ENCODE measurements at places on chromosomes 6 and 20.

DNA sequence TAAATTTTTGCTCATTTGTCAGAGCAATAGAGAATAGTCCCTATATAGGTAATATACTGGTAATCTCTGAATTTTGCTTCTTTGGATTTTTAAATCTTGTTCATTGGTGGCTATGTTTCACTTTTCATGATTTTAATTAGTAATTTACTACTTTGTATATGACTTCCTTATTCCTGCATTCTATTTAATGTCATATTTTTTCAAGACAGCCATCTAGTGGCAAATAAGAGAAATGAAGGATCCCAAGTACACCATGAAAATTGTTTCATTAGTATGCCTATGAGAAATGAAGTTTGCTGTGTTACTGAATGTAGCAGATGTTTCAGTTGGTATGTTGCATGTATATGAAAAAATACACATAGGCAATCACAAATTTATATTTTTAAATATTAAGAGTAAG lies 82.4 kb downstream of the ZNF292 start:
- H3K4me3 ChIP-seq = no peak overlapping the region
- H3K27ac ChIP-seq = no peak overlapping the region
- H3K36me3 ChIP-seq = peaks cover 31% of the 10 kb centered on the region

GRCh38 chr6:108585921-108586536 lies 25.3 kb downstream of the FOXO3 start:
- H3K4me3 ChIP-seq = no peak overlapping the region
- no peak for DNase-seq
- H3K36me3 ChIP-seq = no peaks in the 10 kb centered on the region

GRCh38 chr6:72424476-72424875 lies 197.4 kb upstream of the KCNQ5 start:
- DNase-seq = no peak
- H3K4me1 ChIP-seq = no peaks in the 10 kb centered on the region
- H3K4me3 ChIP-seq = no peak overlapping the region
- H3K27me3 ChIP-seq = no peaks in the 10 kb centered on the region
- H3K27ac ChIP-seq = no peak overlapping the region
- H3K36me3 ChIP-seq = no peaks in the 10 kb centered on the region

GRCh38 chr6:42104095-42104803 lies 38.2 kb downstream of the C6orf132 start:
- peak; percentile 72 for DNase-seq
- no peak overlapping the region for H3K27ac ChIP-seq
- peaks cover 18% of the 10 kb centered on the region for H3K4me1 ChIP-seq

GRCh38 chr6:4879741-4880275 lies 103.6 kb downstream of the CDYL start:
- H3K36me3 ChIP-seq = no peaks in the 10 kb centered on the region
- no peak overlapping the region for H3K27ac ChIP-seq
- H3K4me3 ChIP-seq = no peak overlapping the region
- H3K27me3 ChIP-seq = no peaks in the 10 kb centered on the region
- peaks cover 1% of the 10 kb centered on the region for H3K4me1 ChIP-seq

DNA sequence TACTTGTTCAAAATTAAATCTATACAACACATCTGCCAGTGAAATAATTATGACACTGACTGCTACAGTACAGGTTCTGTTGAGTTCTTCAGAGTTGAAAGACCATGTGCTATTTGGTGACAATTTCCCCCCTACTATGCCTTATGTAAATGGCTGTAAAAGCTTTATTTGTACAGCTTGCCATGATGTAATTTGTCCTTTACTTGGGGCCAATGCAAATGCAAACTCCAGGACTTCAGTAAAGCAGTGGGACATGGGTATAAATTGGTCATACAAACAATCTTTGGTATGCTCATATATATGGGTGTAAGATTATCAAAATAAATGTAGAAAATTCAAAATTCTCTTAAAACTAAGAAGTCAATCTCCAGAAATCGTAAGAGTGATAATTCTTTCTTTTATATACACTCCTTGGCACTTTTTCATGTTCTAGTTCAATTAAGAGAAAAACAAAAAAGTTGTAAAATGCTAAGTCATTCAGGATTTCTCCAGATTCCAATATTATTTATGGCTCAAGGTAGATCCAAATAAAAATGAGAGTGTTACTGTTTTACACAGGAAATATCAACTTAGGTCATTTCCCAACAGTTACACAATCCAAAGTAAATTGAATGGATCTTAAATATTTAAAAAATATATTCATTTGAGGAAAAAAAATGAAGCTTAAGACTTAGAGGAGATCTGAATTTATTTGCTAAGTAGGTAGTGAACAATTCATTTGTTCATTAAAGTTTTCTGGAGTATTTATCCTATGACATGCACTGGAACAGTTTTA lies 1310.5 kb upstream of the CITED2 start:
- no peaks in the 10 kb centered on the region for H3K4me1 ChIP-seq
- no peak overlapping the region for H3K4me3 ChIP-seq
- H3K27ac ChIP-seq = no peak overlapping the region
- no peaks in the 10 kb centered on the region for H3K36me3 ChIP-seq
- DNase-seq = no peak
- no peaks in the 10 kb centered on the region for H3K27me3 ChIP-seq

- H3K36me3 ChIP-seq = no peaks in the 10 kb centered on the region
- no peak overlapping the region for H3K27ac ChIP-seq
- no peaks in the 10 kb centered on the region for H3K27me3 ChIP-seq
Measured at GRCh38 chr6:10824297-10824696, 14.0 kb downstream of the MAK start.

- no peaks in the 10 kb centered on the region for H3K36me3 ChIP-seq
- peaks cover 4% of the 10 kb centered on the region for H3K27me3 ChIP-seq
- DNase-seq = no peak
Measured at GRCh38 chr6:166781331-166781730, 154.3 kb upstream of the RPS6KA2 start.

DNA sequence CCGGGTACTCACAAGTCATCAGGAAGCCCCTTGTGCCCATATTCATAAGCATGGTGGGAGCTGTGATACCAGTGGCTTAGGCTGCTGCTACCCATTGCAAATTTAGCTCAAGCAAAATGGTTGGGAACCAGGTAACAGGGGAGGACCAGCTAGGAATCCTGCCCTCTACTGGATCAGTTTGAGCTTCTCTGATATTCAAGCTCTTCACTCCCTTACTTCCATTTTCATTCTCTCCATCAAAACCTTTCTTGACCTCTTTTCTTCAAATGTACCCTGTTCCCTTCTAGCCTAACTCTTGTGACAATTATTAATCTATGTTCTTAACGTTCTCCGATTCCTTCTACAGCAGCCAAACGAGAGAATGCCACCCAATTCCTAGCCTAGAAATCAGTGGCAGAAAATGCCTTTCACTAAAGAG lies 9.7 kb downstream of the NOL7 start:
- no peak overlapping the region for H3K4me3 ChIP-seq
- H3K27ac ChIP-seq = no peak overlapping the region
- H3K27me3 ChIP-seq = no peaks in the 10 kb centered on the region

DNA sequence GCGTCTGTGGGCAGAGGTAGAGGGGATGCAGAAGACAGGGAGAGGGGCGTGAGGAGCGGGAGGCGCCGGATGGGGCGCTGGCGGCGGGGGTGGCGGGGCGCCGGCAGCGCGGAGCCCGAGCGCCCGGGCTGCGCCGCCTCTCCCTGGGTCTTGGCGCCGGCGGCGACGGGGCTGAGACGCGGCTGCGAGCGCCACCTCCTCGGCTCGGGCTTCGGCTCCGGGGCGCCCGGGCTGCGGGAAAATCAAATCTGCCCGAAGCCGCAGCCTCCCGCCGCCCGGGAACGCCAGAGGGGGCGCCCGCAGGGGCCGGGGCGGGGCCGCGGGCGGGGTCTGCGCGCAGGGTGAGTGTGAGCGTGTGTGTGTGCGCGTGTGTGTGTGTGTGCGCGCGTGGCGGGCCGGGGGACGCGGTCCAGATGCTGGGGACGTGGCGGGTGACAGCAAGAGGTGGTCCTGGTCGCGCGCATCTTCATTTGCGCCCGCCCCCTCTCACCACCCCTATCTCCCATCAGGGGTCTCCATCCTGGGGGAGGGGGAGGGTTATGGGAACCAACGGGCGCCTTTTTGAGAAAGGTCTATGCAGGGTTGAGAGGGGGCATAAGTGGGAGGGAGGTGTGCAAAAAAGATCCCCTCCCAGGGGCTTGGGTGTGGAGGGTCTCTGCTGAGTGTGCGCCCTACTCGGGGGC lies 646 bp upstream of the CPNE5 start:
- peaks cover 48% of the 10 kb centered on the region for H3K27me3 ChIP-seq
- no peak overlapping the region for H3K27ac ChIP-seq
- no peaks in the 10 kb centered on the region for H3K36me3 ChIP-seq
- peaks cover 20% of the 10 kb centered on the region for H3K4me1 ChIP-seq
- H3K4me3 ChIP-seq = peak overlapping the region; percentile 67

DNA sequence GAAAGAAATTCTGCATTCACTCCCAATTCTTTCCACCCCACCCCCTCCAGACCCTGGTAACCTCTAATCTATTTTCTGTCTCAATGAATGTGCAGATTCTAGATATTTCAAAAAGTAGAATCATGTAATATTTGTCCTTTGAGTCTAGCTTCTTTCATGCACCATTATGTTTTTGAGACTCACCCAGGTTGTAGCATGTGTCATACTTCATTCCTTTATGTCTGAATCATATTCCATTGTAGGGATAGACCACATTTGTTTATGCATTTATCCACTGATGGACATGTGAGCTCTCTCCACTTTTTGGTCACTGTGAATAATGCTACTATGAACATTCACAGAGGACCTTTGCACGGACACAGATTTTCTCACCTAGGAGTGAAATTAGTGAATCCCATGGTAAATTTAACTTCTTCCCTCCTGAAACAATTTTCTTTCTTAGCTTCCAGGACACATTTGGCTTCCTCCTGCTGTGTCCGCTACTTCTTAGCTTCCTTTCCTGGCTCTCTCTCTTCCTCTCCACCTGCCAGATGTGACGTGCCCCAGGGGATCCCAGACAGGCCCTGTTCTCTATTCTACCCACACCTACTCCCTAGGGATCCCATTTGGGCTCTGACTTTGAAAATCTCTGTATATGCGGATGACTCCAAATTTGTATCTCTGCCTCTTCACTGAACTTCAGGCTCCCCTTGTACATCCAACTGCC lies 24.1 kb upstream of the ARFGEF2 start:
- H3K27ac ChIP-seq = peak overlapping the region; percentile 38
- H3K36me3 ChIP-seq = no peaks in the 10 kb centered on the region
- H3K27me3 ChIP-seq = peaks cover 42% of the 10 kb centered on the region
- peak; percentile 86 for DNase-seq
- H3K4me3 ChIP-seq = no peak overlapping the region

- no peak for DNase-seq
- H3K27ac ChIP-seq = no peak overlapping the region
- H3K4me1 ChIP-seq = peaks cover 1% of the 10 kb centered on the region
- H3K4me3 ChIP-seq = no peak overlapping the region
- peaks cover 41% of the 10 kb centered on the region for H3K36me3 ChIP-seq
Measured at GRCh38 chr20:45073221-45073620, 27.7 kb downstream of the KCNS1 start.

- no peak overlapping the region for H3K27ac ChIP-seq
- H3K36me3 ChIP-seq = no peaks in the 10 kb centered on the region
- H3K4me1 ChIP-seq = peaks cover 5% of the 10 kb centered on the region
- no peaks in the 10 kb centered on the region for H3K27me3 ChIP-seq
- H3K4me3 ChIP-seq = no peak overlapping the region
Measured at GRCh38 chr6:136526937-136527336, 23.3 kb downstream of the MAP7 start.

GRCh38 chr6:147530132-147531060 lies 21.9 kb downstream of the SAMD5 start:
- no peaks in the 10 kb centered on the region for H3K4me1 ChIP-seq
- H3K27me3 ChIP-seq = no peaks in the 10 kb centered on the region

GRCh38 chr6:399785-400534 lies 8.4 kb downstream of the IRF4 start:
- no peaks in the 10 kb centered on the region for H3K36me3 ChIP-seq
- no peak overlapping the region for H3K27ac ChIP-seq
- no peak overlapping the region for H3K4me3 ChIP-seq

DNA sequence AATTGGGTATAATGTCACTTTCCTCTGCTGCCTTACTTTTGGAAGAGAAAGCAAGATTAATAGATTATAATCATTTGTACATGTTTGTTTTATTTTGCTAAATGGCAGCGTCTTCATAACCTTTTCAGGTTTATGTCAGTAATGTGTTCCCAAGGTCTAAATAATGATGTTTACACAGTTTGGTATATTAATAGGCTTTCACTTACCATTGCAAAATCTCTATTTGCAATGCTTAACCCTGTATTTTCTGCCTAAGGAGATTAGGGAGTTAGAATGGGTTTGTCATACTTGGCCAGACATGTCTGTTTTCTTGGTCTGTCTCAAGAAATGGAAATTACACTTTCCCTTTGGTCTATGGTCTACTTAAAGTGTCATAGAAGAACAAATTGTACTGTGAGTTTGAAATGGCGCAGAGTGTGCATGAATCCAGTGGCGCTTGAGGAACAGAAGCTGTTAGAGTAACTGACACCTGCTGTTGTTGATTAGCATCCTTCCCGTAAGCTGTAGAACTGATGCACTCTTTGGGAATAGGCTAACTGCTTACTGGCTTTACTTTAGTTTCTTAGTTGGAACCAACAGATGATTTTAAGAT lies 261.1 kb downstream of the SAMD5 start:
- no peaks in the 10 kb centered on the region for H3K36me3 ChIP-seq
- no peak overlapping the region for H3K27ac ChIP-seq
- H3K4me3 ChIP-seq = no peak overlapping the region
- DNase-seq = peak; percentile 9
- no peaks in the 10 kb centered on the region for H3K4me1 ChIP-seq
- no peaks in the 10 kb centered on the region for H3K27me3 ChIP-seq

- H3K27me3 ChIP-seq = peaks cover 4% of the 10 kb centered on the region
- no peak overlapping the region for H3K27ac ChIP-seq
- no peaks in the 10 kb centered on the region for H3K36me3 ChIP-seq
- H3K4me3 ChIP-seq = no peak overlapping the region
- no peaks in the 10 kb centered on the region for H3K4me1 ChIP-seq
Measured at GRCh38 chr6:97053643-97054411, 129.3 kb downstream of the KLHL32 start.

DNA sequence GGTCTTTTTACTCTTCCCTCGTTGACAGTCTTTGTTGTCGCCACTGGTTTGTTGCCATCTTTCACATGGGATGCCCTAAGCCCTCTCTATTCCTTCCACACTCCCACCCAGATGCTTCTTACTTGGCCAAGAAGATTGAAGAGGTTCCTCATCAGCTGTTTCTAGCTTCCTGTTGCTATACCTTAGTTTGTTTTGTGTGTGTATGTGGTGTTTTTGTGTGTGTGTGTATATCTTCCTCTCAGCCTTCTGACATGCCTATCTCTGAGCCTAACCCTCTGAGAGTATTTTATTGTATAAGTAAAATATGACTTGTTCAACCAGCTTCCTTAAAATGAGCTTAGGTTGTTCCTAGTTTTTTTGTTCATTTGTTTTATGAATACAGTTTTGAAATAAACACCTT lies 35.9 kb downstream of the ENPP1 start:
- no peak for DNase-seq
- H3K4me1 ChIP-seq = peaks cover 2% of the 10 kb centered on the region

GRCh38 chr6:129342796-129343195 lies 367.2 kb downstream of the ARHGAP18 start:
- no peak for DNase-seq
- no peaks in the 10 kb centered on the region for H3K27me3 ChIP-seq
- no peaks in the 10 kb centered on the region for H3K4me1 ChIP-seq

GRCh38 chr6:38525888-38526287 lies 113.8 kb downstream of the BTBD9 start:
- no peak overlapping the region for H3K27ac ChIP-seq
- peaks cover 9% of the 10 kb centered on the region for H3K36me3 ChIP-seq
- peaks cover 1% of the 10 kb centered on the region for H3K4me1 ChIP-seq
- no peak for DNase-seq
- H3K27me3 ChIP-seq = no peaks in the 10 kb centered on the region

All from mesenchymal stem cell (in vitro differentiated cells and primary cell).